Stimulated activated CD8-positive, alpha-beta memory T cell treated with anti-CD3 and anti-CD28 coated beads, Interleukin-7, amount 100 ng/mL, for 1 hour (primary cell): ENCODE measurements at places on chromosomes 2 and 18.

GRCh38 chr18:73476031-73476430, 608.2 kb upstream of the NETO1 start:
- no peak for DNase-seq

GRCh38 chr2:169806586-169806985, 7.9 kb downstream of the SSB start:
- DNase-seq: no peak

- no peak for DNase-seq
These were observed 51.3 kb upstream of the ZNF397 start for GRCh38 chr18:35189510-35189909.

- DNase-seq: no peak
These were observed 269.9 kb downstream of the EXOC6B start for GRCh38 chr2:72555943-72556342.

DNA sequence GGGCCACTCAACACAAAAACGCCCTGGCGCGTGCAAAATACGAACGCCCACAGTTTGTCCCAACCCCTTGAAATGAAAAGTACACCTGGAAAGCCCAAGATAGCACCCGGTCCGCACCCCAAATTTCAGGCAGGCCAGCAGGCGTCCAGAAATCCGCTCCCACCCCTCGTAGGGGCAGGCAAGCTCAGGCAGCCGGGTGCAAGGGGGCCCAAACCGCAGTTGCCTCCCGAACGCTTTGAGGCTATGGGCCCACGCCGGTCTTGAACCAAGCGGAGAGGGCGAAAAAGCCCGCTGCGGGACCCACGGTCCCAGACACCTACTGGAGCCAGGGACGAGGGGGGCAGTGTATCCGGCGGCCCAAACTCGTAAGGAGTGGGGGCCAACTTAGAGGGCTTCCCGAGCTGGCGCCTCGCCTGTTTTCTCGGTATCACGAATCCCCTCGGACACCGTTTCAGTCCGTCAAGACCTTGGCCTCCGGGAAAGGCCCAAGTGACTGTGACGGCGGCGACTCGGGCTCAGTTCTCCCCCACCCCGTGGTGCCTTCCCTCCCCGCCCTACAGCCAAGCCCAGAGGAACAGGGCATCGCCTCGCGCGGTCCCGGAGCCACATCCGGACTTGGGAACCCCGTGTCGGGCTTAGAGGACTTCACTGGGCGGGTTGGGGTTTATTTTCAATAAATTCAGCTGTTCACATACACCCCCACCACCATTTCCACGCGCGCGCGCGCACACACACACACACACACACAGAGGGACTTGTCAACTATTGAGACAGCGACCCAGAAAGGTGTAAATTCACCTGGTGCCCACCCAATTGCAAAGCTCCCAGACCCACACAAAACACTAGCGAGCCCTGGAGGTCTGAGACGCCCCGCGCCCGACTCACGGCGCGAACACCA, 6.2 kb upstream of the SATB2 start:
- DNase-seq: no peak

- DNase-seq: no peak
These were observed 103.3 kb upstream of the EPHA4 start for GRCh38 chr2:221675201-221675908.

GRCh38 chr2:73185965-73186364, 16.4 kb upstream of the NOTO start:
- no peak for DNase-seq
